Fibroblast of skin of left quadriceps (primary cell): ENCODE measurements at places on chromosomes 16 and 17.

GRCh38 chr16:81443688-81444447, 740 bp upstream of the CMIP start:
- DNase-seq = no peak

DNA sequence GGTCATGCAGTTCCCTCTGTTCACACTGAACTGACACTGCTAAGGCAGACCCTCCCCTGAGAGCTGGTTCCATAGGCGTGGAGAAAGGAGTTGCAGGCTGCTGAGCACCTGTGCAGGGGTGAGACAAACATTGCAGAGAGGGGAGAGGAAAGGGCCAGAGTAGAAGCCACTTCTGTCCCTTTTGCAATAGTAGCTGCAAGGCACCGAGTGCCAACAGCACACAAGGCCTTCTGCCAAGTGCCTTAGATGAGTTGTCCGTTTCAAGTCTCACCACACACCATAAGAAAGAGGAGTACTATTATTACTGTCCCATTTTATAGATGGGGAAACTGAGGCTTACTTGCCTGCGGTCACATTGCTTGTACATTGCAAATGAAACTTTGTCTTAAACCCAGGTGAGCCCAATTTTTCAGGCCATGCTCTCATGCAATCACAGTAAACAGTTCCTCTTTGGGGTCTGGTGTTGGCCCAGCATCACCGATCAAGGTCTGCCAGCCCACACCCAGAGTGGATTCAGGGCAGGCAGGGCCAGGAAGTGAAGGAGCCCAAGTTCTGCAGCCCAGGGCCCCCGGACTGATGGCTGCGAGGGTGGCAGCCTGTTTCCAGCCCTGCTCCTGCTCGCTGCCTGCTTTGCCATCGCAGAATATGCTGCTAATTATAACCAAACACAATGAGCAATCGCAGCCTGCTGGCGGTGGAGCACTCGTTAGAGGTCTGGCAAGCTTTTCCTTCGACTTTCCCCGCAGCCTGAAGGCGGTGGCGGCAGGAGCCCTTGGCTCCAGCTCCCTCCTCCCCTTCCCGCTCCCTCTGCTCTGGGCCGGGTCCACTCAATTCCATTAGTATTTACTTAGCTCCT, 36.8 kb upstream of the DYNLL2 start:
- DNase-seq = no peak

DNA sequence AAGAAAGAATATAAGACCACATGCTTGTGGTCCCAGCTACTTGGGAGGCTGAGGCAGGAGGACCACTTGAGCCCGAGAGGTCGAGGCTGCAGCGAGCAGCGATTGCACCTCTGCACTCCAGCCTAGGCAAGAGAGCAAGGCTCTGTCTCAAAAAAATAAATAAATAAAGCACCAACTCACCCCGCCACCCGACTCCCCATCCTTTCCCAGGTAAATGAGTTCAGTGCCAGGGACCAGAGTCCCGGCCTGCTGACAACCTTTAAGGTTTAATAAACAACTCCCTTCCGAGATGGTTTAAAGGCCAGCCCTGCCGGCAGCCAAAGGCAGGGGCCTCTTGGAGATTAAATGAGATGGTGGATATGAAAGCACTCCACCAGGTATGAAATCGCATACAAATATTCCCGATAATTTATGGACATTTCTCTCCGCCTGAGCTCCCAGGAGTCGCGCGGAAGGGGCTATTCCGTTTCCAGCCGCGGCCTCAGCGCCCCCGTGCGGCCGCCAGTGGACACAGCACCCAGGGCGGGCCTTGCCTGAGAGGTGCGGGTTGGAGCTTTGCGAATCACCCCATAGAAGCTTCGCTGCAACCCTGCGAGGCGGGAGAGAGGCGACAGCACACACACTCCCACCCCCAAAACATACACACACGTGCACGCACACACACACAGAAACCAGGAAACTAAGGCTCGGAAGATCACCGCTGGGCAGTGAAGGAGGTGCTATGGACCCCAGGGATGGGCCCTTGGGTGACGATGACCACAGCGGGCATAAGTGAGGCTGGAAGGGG, 4.0 kb upstream of the RPL38 start:
- no peak for DNase-seq

DNA sequence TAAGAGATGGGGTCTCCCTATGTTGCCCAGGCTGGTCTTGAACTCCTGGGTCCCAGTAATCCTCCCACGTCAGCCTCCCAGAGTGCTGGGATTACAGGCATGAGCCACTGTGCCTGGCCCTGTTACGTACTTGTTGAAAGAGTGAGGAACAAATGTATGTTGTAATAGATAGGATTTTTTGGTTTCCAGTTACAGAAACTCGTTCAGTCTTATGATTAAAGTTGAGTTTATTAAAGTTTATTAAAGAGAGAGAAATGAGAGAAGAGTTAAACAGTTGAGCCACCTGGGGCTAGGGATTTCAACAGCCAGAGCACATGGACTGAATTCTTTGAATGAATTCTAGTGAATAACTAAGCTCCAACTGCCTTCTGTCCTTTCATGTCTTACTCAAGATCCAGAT, 3.7 kb downstream of the TADA2A start:
- DNase-seq = no peak

DNA sequence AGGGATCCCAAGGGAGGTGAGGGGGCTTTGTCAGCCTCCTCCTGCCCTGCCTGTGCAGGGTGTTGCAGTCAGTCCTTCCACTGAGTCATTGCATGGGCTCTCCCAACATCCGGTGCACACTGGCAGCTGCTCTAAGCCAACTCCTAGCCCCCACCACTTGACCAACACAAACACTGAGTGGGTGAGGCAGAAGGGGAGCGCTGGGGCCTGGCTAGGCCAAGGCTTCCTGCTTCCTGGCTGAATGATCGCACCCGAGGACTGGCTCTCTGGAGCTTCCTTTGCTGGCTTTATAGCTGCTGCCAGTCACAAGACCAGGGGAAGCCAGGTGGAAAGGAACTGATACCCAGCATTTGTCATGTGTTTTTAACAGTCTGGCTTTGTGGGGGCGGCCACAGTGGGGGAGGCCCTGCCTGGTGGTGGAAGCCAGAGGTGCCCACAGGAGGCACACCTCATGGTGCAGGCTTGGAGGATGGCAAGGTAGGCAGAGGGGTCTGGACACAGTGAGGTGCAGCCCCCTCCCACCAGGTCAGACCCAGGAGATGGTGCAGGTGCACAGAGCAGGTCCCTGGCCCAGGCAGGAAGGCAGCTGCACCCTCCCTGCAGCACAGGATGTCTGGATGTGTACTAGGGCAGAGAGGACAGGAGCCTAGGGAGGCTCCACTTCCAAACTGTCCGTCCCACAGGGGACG, 6.8 kb downstream of the MPG start:
- no peak for DNase-seq

GRCh38 chr16:50368410-50369132, at the start of gene BRD7:
BRD7 (minus strand) TSS chr16:50368988; CDS start chr16:50368774, 214 bp downstream.
- peak; percentile 40 for DNase-seq

DNA sequence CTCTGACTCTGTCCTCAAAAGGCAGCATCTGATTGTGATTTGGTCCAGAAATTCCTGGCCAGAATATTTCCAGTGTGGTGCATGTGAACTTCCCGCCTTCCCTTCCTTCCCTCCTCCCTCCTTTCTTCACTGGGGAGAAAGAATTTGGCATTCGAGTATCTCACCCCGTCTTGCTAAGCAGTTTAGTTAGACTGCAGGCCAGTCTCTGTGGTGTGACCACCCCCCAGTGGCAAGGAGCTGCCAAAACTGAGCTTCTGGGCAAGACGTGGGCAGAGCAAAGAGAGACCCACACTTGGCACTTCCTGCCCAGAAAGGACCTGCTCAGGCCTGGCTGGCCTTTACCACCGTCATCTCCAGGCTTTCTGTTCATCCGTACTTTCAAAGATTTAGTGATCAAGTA, 36.4 kb downstream of the SNX20 start:
- peak; percentile 2 for DNase-seq

DNA sequence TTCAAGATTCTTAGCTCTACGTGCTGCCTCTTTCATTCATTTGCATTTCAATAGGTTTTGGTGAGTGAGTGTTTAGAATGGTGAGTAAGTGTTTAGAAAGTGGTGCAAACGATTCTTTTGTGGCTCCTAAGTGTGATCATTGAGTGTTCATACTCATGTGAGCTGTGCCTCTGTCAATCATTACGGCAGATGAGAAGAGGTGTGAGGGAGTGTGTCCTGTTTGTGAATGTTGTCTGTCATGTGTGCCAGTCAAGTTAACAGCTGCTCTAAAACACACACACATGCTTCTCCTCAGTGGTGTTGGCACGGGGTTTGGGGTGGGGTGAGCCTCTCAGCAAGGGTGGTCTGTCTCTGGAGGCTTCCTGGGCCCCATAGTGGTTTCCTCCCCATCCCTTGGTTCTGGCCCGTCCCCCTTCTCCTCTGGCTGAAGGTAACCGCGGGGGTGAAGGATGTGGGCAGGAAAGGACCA, 11.4 kb downstream of the MYL4 start:
- DNase-seq = no peak

- no peak for DNase-seq
Measured at GRCh38 chr16:67301080-67301782, 21.9 kb downstream of the PLEKHG4 start.

- no peak for DNase-seq
Measured at GRCh38 chr17:40633871-40634270, 13.7 kb downstream of the SMARCE1 start.

DNA sequence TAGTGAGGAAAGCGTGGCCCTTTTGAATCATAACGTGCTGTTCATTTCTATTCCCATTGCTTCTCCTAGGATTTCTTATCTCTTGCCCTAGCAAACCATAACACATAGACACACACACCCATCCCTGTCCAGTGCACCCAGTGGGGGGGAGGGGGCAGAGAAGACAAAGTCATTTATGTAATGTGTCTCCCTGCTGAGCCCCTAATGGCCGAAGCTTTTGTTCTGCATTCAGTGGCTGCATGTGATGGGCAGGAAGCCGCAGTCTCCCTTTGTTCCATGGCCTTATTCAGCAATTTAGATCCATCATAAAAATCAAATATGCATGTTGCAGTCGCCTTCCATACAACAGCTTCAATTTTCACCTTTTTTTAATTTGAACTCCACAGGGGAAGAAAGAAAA, 325.4 kb downstream of the ZFHX3 start:
- DNase-seq = no peak

- DNase-seq = no peak
Measured at GRCh38 chr16:77869997-77870813, 81.8 kb downstream of the VAT1L start.

DNA sequence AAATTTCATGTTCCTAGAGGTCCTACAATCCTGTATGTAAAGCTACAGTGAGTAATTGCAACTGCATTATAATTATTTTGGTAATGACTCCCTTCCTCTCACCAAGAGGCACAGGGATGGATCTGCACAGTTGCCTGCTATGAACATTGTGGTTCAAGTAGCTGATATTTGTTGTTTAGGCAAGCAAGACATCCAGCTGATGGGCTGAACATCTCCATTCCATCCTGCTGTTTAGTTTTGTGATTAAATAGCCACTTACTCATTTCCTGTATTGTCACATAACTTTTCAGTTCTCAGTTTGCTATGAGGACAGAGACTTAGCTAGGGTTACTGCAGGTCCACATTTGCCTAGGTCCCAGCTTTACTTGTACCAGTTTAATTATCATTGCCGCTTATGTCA, 181.2 kb upstream of the TBX2 start:
- peak; percentile 32 for DNase-seq

DNA sequence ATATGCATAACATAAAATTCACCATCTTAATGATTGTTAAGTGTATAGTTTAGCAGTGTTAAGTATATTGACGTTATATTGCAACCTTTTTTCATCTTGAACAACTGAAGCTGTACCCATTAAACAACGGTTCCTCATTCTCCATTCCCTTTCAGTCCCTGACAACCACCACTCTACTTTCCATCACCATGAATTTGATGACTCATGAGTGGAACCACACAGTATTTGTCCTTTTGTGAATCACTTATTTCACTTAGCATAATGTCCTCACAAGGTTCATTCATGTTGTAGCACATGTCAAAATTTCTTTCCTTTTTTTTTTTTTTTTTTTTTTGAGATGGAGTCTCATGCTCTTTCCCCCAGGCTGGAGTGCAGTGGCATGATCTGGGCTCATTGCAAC, 46.0 kb downstream of the HOXB1 start:
- no peak for DNase-seq
